ENCODE measurements at places on chromosomes 4 and X. TPM values are rescaled to one million over a fixed set of nuclear protein-coding genes. Genes with fewer than 3 reads are reported as not detected.

- no peaks in the 10 kb centered on the region for H3K4me1 ChIP-seq
- no peaks in the 10 kb centered on the region for H3K27me3 ChIP-seq
- no peak overlapping the region for H3K4me3 ChIP-seq
- no peak for DNase-seq
- H3K36me3 ChIP-seq, result no peaks in the 10 kb centered on the region
Measured at GRCh38 chr4:101349801-101350064, 2.4 kb upstream of the PPP3CA start.

F8A2 gene
- not detected for total RNA-seq

GRCh38 chr4:99630857-99631360, 26.7 kb downstream of the C4orf54 start:
- H3K27ac ChIP-seq, result no peak overlapping the region
- DNase-seq, result no peak
- H3K36me3 ChIP-seq, result no peaks in the 10 kb centered on the region
- no peaks in the 10 kb centered on the region for H3K4me1 ChIP-seq
- H3K4me3 ChIP-seq, result no peak overlapping the region

- H3K36me3 ChIP-seq, result no peaks in the 10 kb centered on the region
- no peaks in the 10 kb centered on the region for H3K27me3 ChIP-seq
- H3K4me3 ChIP-seq, result no peak within 1 kb of the TSS
- no peak within 1 kb of the TSS for H3K27ac ChIP-seq
- no peak for DNase-seq
- H3K4me1 ChIP-seq, result no peaks in the 10 kb centered on the region
Measured at GRCh38 chr4:87975466-87975865, at the start of gene SPP1. TSS of gene SPP1 (plus strand) at chr4:87975714. CDS start at chr4:87976896, 1,182 bp downstream.

- no peak overlapping the region for H3K27ac ChIP-seq
- DNase-seq, result no peak
- no peaks in the 10 kb centered on the region for H3K4me1 ChIP-seq
- H3K4me3 ChIP-seq, result no peak overlapping the region
- no peaks in the 10 kb centered on the region for H3K36me3 ChIP-seq
Measured at GRCh38 chr4:165716472-165716871, 156.6 kb upstream of the TLL1 start.

- no peak for DNase-seq
- no peaks in the 10 kb centered on the region for H3K27me3 ChIP-seq
- no peak overlapping the region for H3K4me3 ChIP-seq
Measured at GRCh38 chrX:50158593-50158992, 42.2 kb downstream of the AKAP4 start.

GRCh38 chrX:41335198-41335957, 1.4 kb downstream of the DDX3X start:
- DNase-seq, result no peak
- no peaks in the 10 kb centered on the region for H3K27me3 ChIP-seq
- peaks cover 13% of the 10 kb centered on the region for H3K36me3 ChIP-seq
- peak overlapping the region; percentile 86 for H3K4me3 ChIP-seq
- H3K27ac ChIP-seq, result peak overlapping the region; percentile 99
- H3K4me1 ChIP-seq, result peaks cover 50% of the 10 kb centered on the region

DNA sequence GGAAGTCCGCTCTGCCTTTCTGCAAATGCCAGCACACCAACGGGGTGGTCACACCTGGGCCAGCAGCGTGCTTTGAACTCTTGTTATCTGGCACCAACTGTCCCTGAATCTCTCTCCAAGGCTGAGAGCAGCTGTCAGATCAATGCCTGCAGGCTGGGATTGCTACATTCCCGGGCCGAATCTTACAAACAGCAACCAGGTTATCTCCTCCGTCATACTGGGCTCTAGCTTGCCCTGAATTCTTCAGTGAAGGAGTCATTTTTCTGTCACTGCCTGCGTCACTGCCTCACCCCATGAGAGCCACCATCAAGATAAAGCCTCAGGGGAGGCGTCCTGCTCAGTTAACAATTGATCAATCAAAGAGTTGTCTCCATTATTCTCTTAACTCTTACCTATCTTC, 329.4 kb upstream of the PPARGC1A start:
- no peak overlapping the region for H3K4me3 ChIP-seq
- peak overlapping the region; percentile 79 for H3K27ac ChIP-seq
- peak; percentile 86 for DNase-seq
- no peaks in the 10 kb centered on the region for H3K27me3 ChIP-seq

- peak; percentile 6 for DNase-seq
- no peaks in the 10 kb centered on the region for H3K36me3 ChIP-seq
- no peak overlapping the region for H3K4me3 ChIP-seq
- H3K27ac ChIP-seq, result peak overlapping the region; percentile 84
- H3K27me3 ChIP-seq, result no peaks in the 10 kb centered on the region
- H3K4me1 ChIP-seq, result no peaks in the 10 kb centered on the region
Measured at GRCh38 chr4:7660176-7661039, 225.7 kb upstream of the PSAPL1 start.

Measured in right lobe of liver (tissue), 6 donors.